ENCODE measurements at places on chromosomes 2 and 18. TPM values are rescaled to one million over a fixed set of nuclear protein-coding genes. Genes with fewer than 3 reads are reported as not detected.
A peak's percentile ranks its signal among the peaks of the same experiment; 100 is the strongest.

DNA sequence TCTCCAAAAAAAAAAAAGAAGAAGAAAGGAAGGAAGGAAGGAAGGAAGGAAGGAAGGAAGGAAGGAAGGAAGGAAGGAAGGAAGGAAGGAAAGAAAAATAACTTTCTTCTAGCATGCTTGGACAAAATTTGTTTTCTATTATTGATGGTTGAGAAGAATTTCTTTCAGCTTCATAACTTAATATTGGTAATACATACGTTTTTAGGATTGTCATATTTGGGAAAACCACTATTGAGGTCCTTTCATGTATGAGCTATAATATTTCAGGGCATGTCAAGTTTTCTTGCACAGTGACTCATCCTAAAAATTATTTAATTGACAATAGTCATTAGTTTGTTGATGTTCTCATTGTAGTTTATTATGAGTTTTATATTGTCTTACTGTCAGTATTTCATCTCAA is 66.4 kb upstream of the PKDCC start:
- no peak for DNase-seq
- H3K27ac ChIP-seq, result no peak overlapping the region
- H3K4me1 ChIP-seq, result no peaks in the 10 kb centered on the region
- no peak overlapping the region for H3K4me3 ChIP-seq
- no peaks in the 10 kb centered on the region for H3K27me3 ChIP-seq

GRCh38 chr2:171598713-171599319 is 76.5 kb downstream of the CYBRD1 start:
- no peaks in the 10 kb centered on the region for H3K27me3 ChIP-seq
- no peak for DNase-seq
- H3K4me3 ChIP-seq, result no peak overlapping the region
- H3K27ac ChIP-seq, result no peak overlapping the region
- H3K4me1 ChIP-seq, result no peaks in the 10 kb centered on the region

DNA sequence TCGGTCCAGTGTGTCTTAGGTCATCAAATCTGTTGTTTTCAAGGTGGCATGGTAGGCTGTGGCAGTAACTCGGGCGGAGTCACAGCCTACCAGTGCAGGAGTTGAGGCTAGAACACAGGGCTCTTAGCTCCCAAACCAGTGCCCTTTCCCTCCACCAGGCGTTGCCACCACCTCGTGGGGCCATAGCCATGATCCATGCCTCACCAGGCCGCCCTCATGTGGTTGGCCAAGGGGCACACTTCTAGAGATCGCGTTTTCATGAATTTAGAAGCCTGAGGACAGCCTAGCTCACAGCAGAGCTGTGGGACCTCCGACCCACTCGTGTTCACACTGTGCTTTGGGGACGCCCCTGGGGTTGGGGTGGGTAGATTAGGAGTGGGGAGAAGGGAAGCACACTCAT is 10.6 kb downstream of the SEC11C start:
- H3K4me3 ChIP-seq, result no peak overlapping the region
- H3K4me1 ChIP-seq, result no peaks in the 10 kb centered on the region
- H3K36me3 ChIP-seq, result no peaks in the 10 kb centered on the region
- H3K27me3 ChIP-seq, result no peaks in the 10 kb centered on the region

GRCh38 chr2:82256983-82257632 is 1952.6 kb upstream of the LRRTM1 start:
- no peak for DNase-seq
- H3K27ac ChIP-seq, result no peak overlapping the region
- H3K4me1 ChIP-seq, result no peaks in the 10 kb centered on the region
- no peaks in the 10 kb centered on the region for H3K27me3 ChIP-seq
- no peaks in the 10 kb centered on the region for H3K36me3 ChIP-seq

GEN1 gene
- total RNA-seq, result 3.5 TPM

DNA sequence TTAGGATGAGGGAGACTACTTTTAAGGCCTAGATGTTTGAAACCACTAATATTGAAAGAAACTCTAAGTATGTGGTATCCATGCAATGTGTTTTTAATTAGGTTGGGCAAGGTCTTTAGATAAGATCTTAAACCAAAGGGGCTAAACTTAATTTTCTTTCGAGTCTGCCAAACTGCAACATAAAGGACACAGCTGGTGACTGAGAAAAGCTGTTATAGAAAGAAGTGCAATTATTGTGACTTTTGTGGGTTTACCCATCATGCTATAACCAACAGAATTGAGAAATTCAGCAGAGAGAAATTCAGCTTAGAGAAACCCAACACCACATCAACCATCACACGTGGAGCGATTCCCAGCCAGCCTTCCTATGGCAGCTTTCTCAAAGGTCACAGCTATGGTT is 119.5 kb upstream of the LMAN1 start:
- H3K4me3 ChIP-seq, result no peak overlapping the region
- H3K27me3 ChIP-seq, result no peaks in the 10 kb centered on the region
- no peaks in the 10 kb centered on the region for H3K36me3 ChIP-seq
- DNase-seq, result no peak
- H3K4me1 ChIP-seq, result no peaks in the 10 kb centered on the region

DNA sequence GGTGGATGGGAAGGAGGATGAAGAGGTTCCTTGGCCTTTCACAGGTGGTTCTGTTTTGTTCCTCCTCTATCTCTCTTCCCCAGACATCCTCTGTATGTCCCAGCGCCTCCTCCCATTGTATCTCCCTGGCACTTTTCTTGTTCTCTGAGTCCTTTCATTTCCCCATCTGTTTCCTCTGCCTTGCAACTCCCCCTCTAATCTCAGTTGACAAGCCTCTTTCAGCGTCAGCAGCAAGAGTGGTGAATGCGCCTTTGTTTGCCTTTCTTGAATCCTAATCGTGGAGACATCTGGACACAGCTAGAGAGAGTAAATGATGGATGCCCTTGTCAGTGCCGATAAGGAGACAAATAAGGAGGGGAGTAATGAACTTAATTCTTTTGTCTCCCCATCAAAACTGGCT is 167.0 kb downstream of the NDUFA10 start:
- H3K27me3 ChIP-seq, result no peaks in the 10 kb centered on the region
- no peaks in the 10 kb centered on the region for H3K4me1 ChIP-seq
- no peaks in the 10 kb centered on the region for H3K36me3 ChIP-seq
- no peak overlapping the region for H3K4me3 ChIP-seq
- DNase-seq, result no peak

GRCh38 chr18:13500227-13500865 is 226.0 kb downstream of the FAM210A start:
- H3K27ac ChIP-seq, result peak overlapping the region; percentile 53
- peaks cover 3% of the 10 kb centered on the region for H3K4me1 ChIP-seq
- H3K27me3 ChIP-seq, result no peaks in the 10 kb centered on the region
- no peaks in the 10 kb centered on the region for H3K36me3 ChIP-seq

REG3G gene
- 0.71 TPM for total RNA-seq

DNA sequence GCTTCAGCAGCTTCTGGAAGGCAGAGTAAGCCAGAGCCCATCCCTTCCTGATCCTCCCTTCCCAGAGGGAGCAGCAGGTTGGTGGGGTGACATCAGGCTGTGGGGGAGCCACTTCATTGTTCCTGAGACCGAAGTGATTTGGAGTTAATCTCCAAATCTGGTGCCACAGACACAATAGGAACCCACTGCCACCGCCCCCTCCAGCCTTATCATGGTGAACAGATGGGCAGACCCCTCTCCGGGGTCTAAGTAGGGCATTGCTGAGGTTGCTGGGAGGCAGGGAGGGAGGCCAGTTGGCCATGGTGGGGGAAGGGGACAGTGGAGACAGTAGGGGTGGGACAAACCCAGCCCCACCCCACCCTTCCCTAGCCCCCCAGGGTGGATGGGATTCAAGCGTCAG is 25.6 kb upstream of the SLC35F6 start:
- no peak overlapping the region for H3K27ac ChIP-seq
- no peak for DNase-seq
- no peak overlapping the region for H3K4me3 ChIP-seq
- H3K4me1 ChIP-seq, result no peaks in the 10 kb centered on the region
- no peaks in the 10 kb centered on the region for H3K27me3 ChIP-seq

GRCh38 chr2:3169106-3169870 is 208.3 kb downstream of the EIPR1 start:
- H3K36me3 ChIP-seq, result peaks cover 2% of the 10 kb centered on the region
- DNase-seq, result no peak
- no peaks in the 10 kb centered on the region for H3K27me3 ChIP-seq
- no peak overlapping the region for H3K4me3 ChIP-seq
- no peaks in the 10 kb centered on the region for H3K4me1 ChIP-seq
- H3K27ac ChIP-seq, result no peak overlapping the region

DNA sequence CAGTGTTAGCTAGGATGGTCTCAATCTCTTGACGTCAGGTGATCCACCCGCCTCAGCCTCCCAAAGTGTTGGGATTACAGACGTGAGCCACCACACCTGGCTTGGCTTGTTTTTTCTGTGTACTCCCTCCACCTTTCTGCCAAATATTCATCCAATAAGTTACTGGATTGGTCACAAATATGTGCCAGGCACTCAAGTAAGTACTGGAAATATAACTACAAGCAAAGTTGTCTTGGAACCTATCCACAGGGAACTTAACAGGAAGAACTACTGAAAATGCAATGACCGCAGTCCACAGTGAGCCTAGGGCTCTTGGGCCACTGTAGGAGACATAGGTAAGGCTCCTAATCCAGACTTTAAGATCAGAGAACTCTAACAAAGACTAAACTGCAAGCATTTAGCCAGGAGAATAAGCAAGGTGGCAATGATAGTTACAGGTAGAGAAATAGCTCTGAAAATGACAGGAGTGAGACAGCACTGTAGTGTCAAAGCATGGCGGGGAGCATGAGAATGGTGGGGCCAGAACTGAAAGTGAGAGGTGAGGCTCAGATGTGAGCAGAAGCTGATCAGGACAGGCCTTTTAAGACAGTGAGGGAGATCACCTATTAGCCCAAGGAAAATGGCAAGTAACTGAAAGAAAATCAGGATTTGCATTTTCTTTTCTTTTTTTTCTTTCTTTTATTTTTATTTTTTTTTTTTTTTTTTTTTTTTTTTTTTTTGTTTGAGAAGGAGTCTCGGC is 252.1 kb downstream of the RBM43 start:
- no peaks in the 10 kb centered on the region for H3K27me3 ChIP-seq
- no peak for DNase-seq
- no peaks in the 10 kb centered on the region for H3K36me3 ChIP-seq

- H3K27ac ChIP-seq, result no peak overlapping the region
- H3K27me3 ChIP-seq, result no peaks in the 10 kb centered on the region
- DNase-seq, result no peak
- H3K4me1 ChIP-seq, result no peaks in the 10 kb centered on the region
- no peak overlapping the region for H3K4me3 ChIP-seq
- no peaks in the 10 kb centered on the region for H3K36me3 ChIP-seq
Measured at GRCh38 chr18:41771973-41772372, 183.1 kb upstream of the PIK3C3 start.

CD207 gene
- not detected for total RNA-seq

GRCh38 chr2:120817136-120817955 is 81.7 kb downstream of the GLI2 start:
- H3K36me3 ChIP-seq, result no peaks in the 10 kb centered on the region
- H3K27me3 ChIP-seq, result no peaks in the 10 kb centered on the region
- H3K4me1 ChIP-seq, result no peaks in the 10 kb centered on the region

DNA sequence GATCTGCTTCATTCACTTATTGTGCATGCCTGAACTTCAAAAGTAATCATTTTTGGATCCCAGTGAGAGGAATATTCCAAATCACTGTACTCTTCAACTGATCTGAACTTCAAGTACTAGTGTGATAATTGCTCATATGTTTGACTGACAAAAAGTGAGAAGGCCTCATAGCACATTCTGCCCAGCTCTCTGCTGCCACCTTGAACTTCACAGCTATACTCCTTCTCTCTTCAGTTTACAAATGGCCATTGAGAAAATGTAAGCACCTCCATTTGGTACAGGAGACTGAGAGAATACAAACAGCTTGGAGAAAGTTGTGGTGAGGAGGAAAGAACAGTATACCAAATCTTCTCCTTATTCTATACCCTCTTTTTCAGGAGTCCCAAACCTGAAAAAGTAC is 946.0 kb upstream of the CHAC2 start:
- no peaks in the 10 kb centered on the region for H3K4me1 ChIP-seq
- H3K27me3 ChIP-seq, result no peaks in the 10 kb centered on the region
- H3K36me3 ChIP-seq, result no peaks in the 10 kb centered on the region
- no peak overlapping the region for H3K27ac ChIP-seq
- H3K4me3 ChIP-seq, result no peak overlapping the region

DNA sequence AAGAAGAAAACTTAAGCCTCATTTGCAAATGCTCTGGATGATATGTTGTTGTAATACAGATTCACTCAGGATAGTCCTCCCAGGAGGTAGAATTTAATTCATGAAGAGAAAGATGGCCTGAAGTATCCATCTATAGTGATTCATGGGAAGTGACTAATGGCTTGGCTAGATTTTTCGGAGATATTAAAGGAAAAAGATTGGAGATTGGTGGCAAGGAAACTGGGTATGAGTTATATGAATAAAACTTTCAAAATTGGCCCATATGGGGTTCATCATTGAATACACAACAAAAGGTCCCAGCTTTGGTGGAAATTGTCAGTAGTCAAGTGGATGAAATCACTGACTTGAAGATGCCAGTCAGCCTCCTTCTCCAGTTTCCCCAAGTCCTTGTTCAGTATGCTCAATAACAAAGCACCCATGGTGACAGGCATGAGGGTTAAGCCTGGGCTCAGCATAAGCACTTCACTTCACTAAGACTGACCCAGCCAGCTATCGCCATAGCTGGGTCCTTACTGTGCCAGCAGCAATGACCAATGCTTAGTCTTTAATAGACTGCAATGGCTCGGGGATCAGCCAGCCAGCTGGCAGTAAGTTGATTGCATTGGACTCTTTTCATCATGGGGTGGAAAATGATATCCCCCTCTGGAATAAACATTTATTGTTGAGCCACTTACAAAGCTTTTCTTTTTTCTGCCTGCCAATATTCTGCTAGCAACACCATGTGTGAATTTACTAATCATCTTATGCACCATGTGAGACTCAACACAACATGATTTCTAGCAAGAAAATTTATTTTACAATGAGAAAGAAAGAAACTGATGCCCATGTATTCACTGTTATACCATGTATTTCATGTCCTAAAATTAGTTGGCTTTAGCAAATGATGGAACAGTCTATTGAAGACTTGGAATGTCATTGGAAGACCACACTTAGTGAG is 176.6 kb upstream of the TACR1 start:
- no peaks in the 10 kb centered on the region for H3K4me1 ChIP-seq
- no peak overlapping the region for H3K4me3 ChIP-seq
- DNase-seq, result no peak

- H3K27me3 ChIP-seq, result no peaks in the 10 kb centered on the region
- DNase-seq, result no peak
- no peak overlapping the region for H3K27ac ChIP-seq
- H3K4me3 ChIP-seq, result no peak overlapping the region
Measured at GRCh38 chr18:77896586-77897252, 647.1 kb downstream of the GALR1 start.

CCDC148 gene
- 1.6 TPM for total RNA-seq

CKAP2L gene
- total RNA-seq, result 0.65 TPM

- DNase-seq, result peak; percentile 67
- no peak overlapping the region for H3K27ac ChIP-seq
- H3K27me3 ChIP-seq, result no peaks in the 10 kb centered on the region
- H3K36me3 ChIP-seq, result no peaks in the 10 kb centered on the region
- no peak overlapping the region for H3K4me3 ChIP-seq
Measured at GRCh38 chr2:240353086-240353798, 82.2 kb upstream of the GPC1 start.

PROKR1 gene
- total RNA-seq, result not detected

All from aorta (tissue), 5 donors.